CD4-positive, alpha-beta T cell (primary cell): ENCODE measurements at places on chromosomes 1 and 21. TPM values are rescaled to one million over a fixed set of nuclear protein-coding genes. Genes with fewer than 3 reads are reported as not detected.

DNA sequence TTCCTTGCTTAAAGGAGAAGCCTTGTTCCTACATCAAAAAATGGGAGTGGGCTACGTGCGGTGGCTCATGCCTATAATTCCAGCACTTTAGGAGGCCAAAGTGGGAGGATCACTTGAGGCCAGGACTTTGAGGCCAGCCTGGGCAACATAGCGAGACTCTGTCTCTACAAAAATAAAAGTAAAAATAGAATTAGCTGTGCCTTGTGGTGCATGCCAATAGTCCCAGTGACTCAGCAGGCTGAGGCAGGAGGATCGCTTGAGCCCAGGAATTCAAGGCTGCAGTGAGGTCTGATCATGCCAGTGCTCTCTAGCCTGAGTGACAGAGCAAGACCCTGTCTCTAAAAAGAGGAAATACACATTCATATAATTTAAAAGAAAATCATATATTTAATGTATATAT lies 127.1 kb downstream of the C1orf21 start:
- DNase-seq = no peak

DNA sequence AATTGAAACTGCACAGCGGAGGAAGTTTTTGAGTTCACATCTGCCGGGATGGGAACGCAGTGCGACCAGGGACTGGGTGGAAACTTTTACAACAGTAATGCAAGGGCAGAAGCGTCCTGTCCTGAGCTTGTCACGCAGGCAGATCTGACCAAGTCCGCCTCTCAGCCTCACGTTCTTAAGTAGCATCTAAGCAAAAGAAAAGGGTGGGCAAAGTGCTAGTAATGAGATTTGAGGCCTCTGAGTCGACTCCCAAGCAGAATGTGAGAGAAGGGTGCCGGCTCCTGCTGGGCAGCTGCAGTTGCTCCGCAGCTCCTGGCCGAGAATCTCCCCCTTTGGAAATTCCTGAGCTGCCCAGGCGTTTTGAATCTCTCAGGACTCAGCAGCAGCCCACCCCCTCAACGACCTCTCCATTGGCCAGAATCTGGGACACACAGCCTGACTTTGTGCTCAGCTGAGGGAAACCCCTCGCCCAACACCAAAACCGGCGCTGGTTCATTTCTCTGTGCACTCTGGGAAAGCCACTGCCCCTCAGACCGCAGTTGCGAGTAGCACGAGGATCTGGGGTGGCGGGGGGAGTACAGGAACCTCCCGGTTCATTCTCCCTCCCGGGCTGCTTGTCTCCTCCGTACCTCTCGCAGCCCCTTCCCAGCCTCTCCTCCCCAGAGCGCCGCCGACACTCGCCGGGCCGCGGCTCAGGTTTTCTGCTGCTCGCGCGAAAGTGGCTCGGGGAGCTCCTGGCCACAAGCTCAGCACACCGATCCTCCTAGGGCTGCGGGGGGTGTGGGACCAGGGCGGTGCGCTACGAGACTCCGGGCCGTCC lies 913 bp upstream of the S1PR1 start:
- peak; percentile 62 for DNase-seq

DNA sequence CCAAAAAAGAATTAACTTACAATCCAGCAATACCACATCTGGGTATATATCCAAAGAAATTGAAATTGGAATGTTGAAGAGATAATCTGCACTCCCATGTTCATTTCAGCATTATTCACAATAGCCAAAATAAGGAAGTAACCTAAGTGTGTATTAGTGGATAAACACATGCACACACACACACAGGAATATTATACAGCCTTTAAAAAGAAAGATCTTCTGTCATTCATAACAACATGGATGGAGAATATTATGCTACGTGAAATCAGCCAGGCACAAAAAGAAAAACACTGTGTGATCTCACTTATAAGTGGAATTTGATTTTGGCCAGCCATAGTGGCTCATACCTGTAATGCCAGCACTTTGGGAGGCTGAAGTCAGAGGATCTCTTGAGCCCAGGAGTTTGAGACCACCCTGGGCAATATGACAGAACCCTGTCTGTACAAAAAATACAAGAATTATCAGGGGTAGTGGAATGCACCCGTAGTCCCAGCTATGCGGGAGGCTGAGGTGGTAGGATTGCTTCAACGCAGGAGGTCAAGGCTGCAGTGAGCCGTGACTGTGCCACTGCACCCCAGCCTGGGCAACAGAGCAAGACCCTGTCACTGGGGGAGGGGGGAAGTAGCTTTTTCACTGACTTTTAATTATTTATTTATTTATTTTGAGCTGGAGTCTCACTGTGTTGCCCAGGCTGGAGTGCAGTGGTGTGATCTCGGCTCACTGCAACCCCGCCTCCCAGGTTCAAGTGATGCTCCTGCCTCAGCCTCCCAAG lies 9.3 kb upstream of the EIF2B3 start:
- DNase-seq = no peak

DNA sequence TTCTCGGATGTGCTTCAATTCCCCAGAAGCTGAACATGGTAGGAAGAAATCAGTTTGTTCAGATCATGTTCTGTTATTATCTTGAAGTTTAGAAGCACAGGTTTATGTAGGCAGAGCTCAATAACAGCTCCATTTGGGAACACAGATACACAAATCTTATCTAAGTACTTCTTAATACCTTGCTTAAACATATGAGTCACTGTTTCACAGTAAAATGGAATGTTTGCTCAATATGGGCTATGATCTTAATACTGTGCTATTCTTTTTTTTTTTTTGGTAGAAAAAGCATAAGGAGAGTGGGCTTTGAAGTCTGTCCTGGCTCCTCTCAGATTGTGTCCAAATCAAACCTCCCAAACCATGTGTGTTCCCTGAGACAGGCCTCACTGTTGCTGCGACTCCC lies 13.4 kb downstream of the PROK1 start:
- DNase-seq = no peak

- no peak for DNase-seq
Measured at GRCh38 chr1:1784933-1785332, 6.7 kb upstream of the NADK start.

DNA sequence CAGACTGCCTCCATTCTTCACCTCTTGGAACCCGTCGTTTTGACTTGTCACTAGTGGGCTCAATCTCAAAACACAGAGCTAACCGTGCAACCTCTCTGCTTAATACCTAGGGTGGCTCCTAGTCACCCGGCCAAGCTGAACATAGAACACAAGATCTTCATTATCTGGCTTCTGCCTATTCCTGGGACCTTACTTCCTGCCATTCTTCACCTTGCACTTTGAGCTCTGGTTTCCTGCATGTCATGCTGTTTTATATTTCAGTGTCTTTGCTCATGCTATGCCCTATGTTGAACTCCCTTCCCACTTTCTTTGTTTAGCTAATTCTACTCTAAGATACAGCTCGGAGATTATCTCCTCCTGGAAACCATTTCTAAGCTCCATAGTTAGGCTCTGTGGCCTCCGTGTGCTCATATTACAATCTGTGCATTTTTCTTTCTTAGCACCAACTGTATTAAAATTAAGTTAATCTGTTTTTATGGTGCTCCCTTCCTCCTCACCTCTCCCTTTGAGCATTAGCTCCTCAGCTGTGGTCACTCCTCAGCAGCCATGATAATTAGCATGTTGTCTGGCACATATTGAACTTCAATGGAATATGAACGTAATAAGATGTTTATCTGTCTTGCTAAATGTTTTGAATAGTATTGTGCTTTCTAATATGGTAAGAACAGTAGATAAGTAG lies 13.1 kb downstream of the GPSM2 start:
- no peak for DNase-seq

The INAVA gene
- 0.22 TPM for total RNA-seq

The CD164L2 gene
- not detected for total RNA-seq
